ENCODE measurements at places on chromosomes 16 and 17.

DNA sequence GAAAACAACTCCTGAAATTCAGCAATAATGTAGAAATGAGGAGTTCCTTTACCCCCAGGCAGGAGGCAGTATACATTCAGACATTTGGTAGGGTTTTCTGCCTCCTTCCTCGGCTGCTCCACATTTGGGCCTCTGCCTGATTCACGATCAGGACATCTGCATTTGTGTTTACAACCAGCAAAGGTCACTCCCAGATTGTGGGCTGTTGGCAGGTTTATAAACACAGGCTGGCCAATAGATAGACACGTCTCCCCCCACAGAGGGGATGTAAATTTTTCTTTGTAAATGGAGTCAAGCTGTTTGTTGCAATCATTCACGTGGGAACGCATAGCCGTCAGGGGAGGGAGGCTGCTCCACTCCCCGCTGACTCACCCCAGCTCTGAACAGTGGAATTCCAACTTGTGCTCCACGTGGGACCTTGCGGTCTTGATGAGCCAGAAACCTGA, 252.1 kb upstream of the N4BP1 start:
- no peak for DNase-seq

- DNase-seq, result no peak
Measured at GRCh38 chr17:81210868-81211267, 11.9 kb downstream of the CEP131 start.

DNA sequence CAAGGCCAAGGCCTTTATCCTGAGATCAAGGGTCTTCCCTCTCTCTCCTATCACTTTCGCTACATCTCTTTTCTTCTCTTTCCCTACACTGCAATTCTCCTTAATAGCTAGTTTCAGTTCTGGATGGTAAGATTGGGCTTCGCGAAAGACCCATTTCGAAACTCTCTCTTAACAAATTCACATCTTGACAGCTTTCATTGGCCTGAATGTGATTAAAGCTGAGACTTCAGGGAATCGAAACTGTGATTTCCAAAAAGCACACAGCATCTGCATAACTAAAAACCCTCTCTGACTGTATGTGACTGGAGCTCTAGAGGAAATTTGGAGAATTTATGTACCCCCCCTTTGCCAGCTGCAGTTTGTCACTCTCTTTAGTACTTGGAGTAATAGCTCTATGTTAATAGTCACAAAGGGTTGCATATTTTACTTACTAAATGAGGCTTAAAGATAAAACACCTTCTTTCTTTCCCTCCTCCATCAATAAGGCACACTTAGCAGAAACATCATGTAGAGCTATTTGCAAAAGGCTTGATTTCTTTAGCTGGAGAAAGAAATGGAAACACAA, 105.3 kb upstream of the FAM20A start:
- DNase-seq, result no peak

DNA sequence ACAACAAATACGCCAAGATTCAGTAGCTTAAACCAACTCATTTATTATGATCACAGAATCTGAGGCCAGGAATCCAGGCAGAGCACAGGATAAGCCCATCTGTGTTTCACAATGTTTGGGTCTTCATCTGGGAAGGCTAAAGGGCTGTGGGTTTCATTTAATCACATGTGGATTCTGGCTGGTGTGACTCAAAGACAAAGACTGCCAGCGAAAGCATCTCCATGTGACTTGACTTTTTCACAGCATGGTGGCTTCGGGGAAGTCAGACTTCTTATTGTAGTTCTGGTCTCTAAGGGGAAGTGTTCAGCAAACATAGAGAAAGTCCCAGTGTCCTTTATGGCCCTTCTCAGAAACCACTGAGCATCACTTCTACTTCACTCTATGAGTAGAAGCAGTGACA, 1014.4 kb upstream of the GOT2 start:
- DNase-seq, result no peak

Measured in stimulated activated CD4-positive, alpha-beta T cell treated with anti-CD3 and anti-CD28 coated beads, Interleukin-4, amount 100 ng/mL, for 4 hours (primary cell).